ENCODE measurements at places on chromosomes 6 and 20. TPM values are rescaled to one million over a fixed set of nuclear protein-coding genes. Genes with fewer than 3 reads are reported as not detected.

DNA sequence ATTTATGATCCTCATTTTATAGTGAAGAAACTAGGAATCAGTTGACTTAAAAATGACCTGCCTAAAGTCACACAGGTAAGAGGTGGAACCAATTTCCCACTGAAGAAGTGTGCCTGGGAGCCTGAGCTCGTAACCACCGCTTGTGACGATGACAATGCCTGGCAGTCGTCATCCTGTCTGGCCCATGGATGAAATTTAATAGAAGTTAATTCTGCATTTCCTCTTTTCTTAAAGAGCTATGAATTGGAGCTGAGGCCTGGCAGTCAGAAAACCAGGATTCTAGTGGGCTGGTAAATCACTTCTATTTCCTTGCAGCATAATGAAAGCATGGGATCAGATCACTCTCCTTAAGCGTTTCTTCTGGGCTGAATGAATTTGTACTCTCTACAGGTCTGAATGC, 200.0 kb upstream of the SGK1 start:
- peaks cover 9% of the 10 kb centered on the region for H3K4me1 ChIP-seq
- peak overlapping the region; percentile 86 for H3K27ac ChIP-seq
- H3K27me3 ChIP-seq: no peaks in the 10 kb centered on the region
- no peak overlapping the region for H3K4me3 ChIP-seq
- no peak for DNase-seq

GRCh38 chr6:133918208-133918930, 29.5 kb downstream of the TCF21 start:
- no peak overlapping the region for H3K27ac ChIP-seq
- no peak overlapping the region for H3K4me3 ChIP-seq
- no peak for DNase-seq
- peaks cover 4% of the 10 kb centered on the region for H3K4me1 ChIP-seq

DNA sequence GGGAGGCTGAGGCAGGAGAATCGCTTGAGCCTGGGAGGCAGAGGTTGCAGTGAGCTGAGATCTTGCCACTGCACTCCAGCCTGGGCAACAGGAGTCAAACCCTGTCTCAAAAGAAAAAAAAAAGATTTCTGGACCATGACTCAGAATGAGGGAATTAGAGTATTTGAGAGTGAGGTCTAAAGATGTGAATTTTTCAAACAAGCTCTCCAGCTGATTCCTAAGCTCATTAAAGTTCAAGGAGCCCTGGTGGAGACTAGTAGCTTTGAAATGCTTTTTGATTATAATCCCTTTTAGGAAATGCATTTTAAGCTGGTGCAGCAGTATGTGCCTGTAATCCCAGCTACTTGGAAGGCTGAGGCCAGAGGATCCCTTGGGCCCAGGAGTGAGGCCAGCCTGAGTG, 21.8 kb upstream of the SRF start:
- DNase-seq: no peak
- peaks cover 5% of the 10 kb centered on the region for H3K4me1 ChIP-seq
- no peaks in the 10 kb centered on the region for H3K27me3 ChIP-seq
- no peaks in the 10 kb centered on the region for H3K36me3 ChIP-seq

- no peak overlapping the region for H3K4me3 ChIP-seq
- H3K27me3 ChIP-seq: no peaks in the 10 kb centered on the region
- peaks cover 11% of the 10 kb centered on the region for H3K4me1 ChIP-seq
- DNase-seq: no peak
- no peaks in the 10 kb centered on the region for H3K36me3 ChIP-seq
- H3K27ac ChIP-seq: peak overlapping the region; percentile 54
Measured at GRCh38 chr6:47195011-47195650, 114.6 kb downstream of the TNFRSF21 start.

DNA sequence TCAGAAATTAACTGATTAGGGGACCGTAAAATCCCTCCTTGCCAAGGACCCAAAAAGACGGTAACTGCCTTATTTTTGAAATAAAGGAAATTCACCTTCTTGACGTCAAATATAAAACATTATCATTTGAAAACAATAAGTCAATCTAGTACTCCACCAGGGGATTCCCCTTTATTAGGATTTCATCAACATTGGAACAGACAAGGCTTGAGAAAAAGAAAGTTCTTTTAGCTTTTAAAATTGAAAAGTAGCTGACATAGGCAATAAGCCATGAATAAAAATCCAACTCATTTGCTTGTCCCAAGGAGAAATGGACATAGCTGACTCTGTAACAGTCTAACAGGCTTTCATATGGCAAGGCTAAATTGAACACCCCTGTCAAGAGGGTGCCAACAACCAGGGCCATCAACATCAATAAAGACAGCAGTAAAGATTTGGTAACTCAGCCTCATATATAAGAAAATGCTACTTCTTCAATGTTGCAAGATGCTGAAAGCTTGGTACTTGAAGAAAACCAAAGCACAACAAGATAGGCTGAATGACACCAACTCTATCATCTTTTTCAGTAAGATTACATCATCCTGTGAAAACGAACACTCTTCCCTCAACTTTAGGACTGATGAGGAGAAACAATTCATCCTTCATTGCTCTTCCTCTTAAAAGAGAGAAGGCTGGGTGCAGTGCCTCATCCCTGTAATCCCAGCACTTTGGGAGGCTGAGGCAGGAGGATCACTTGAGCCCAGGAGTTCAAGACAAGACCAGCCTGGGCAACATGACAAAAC, 121.0 kb upstream of the PRDM1 start:
- peaks cover 1% of the 10 kb centered on the region for H3K27me3 ChIP-seq
- H3K36me3 ChIP-seq: peaks cover 15% of the 10 kb centered on the region
- no peak overlapping the region for H3K27ac ChIP-seq
- no peaks in the 10 kb centered on the region for H3K4me1 ChIP-seq

GRCh38 chr6:159254186-159254585, 85.0 kb downstream of the FNDC1 start:
- no peak overlapping the region for H3K27ac ChIP-seq
- no peaks in the 10 kb centered on the region for H3K4me1 ChIP-seq
- no peak for DNase-seq
- H3K27me3 ChIP-seq: peaks cover 13% of the 10 kb centered on the region
- no peak overlapping the region for H3K4me3 ChIP-seq

DNA sequence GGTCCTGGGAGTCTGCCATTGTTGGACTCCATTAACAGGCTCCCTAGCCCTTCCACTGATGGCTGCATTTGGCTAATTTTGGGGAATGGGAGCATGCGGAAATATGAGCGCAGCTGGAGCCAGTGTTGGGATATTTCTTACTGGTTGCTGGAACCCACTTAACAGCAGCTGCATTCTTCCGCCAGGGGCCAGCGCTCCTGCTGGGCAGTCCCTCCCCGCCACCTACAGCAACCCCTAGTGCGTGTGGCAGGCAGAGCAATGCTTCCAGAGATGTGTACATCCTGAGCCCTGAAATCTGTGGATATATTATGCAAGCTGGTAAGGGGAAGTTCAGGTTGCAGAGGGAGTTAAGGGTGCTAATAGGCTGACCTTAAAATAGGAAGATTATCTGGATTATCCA, 16.4 kb downstream of the CST8 start:
- no peak for DNase-seq
- no peaks in the 10 kb centered on the region for H3K4me1 ChIP-seq
- no peak overlapping the region for H3K4me3 ChIP-seq
- H3K27me3 ChIP-seq: peaks cover 1% of the 10 kb centered on the region
- no peak overlapping the region for H3K27ac ChIP-seq
- no peaks in the 10 kb centered on the region for H3K36me3 ChIP-seq

- H3K4me1 ChIP-seq: no peaks in the 10 kb centered on the region
- H3K4me3 ChIP-seq: no peak overlapping the region
- no peak overlapping the region for H3K27ac ChIP-seq
- no peak for DNase-seq
- no peaks in the 10 kb centered on the region for H3K36me3 ChIP-seq
- H3K27me3 ChIP-seq: peaks cover 4% of the 10 kb centered on the region
Measured at GRCh38 chr20:19344341-19344740, 131.9 kb downstream of the SLC24A3 start.

GRCh38 chr6:148395583-148396101, 53.0 kb downstream of the SASH1 start:
- H3K36me3 ChIP-seq: no peaks in the 10 kb centered on the region
- H3K4me1 ChIP-seq: no peaks in the 10 kb centered on the region
- no peak overlapping the region for H3K4me3 ChIP-seq
- no peak for DNase-seq
- H3K27me3 ChIP-seq: peaks cover 14% of the 10 kb centered on the region

DNA sequence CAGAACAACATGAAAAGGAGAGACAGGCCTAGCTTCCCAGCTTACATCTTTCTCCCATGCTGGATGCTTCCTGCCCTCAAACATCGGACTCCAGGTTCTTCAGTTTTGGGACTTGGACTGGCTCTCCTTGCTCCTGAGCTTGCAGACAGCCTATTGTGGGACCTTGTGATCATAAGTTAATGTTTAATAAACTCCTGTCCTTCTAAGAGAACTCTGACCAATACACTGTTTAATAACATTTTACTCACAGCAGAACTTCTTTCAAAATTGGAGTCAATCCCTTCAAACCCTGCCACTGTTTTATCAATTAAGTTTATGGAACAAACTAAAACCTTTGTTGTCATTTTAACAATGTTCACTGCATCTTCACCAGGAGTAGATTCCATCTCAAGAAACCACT, 111.4 kb downstream of the PREP start:
- H3K27ac ChIP-seq: no peak overlapping the region
- no peak overlapping the region for H3K4me3 ChIP-seq
- peaks cover 34% of the 10 kb centered on the region for H3K36me3 ChIP-seq
- peaks cover 2% of the 10 kb centered on the region for H3K4me1 ChIP-seq
- no peak for DNase-seq
- no peaks in the 10 kb centered on the region for H3K27me3 ChIP-seq

The UBE2V1 gene
- total RNA-seq: 165 TPM
